T-cell (primary cell): ENCODE measurements at places on chromosomes 11 and 22.

DNA sequence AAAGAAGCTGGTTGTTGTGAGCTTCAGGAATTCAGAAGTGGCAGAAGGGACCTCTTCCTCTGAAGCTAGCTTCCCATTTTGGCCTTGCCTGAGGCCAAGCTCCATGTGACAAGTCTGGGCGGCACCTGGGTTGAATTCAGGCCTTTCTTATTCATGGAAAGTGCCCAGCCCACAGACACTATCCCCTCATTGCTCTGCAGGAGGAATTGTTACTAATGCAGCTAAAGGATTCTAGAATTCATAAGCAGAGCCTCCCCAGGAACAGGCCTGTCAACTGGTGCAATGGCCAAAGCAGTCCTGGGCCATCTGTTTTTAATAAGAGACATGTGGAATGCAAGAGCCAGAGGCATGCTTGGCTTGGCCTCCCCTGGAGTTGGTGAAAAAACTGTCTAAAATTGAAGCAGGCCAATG, 71.4 kb downstream of the SLC1A2 start:
- DNase-seq: no peak

DNA sequence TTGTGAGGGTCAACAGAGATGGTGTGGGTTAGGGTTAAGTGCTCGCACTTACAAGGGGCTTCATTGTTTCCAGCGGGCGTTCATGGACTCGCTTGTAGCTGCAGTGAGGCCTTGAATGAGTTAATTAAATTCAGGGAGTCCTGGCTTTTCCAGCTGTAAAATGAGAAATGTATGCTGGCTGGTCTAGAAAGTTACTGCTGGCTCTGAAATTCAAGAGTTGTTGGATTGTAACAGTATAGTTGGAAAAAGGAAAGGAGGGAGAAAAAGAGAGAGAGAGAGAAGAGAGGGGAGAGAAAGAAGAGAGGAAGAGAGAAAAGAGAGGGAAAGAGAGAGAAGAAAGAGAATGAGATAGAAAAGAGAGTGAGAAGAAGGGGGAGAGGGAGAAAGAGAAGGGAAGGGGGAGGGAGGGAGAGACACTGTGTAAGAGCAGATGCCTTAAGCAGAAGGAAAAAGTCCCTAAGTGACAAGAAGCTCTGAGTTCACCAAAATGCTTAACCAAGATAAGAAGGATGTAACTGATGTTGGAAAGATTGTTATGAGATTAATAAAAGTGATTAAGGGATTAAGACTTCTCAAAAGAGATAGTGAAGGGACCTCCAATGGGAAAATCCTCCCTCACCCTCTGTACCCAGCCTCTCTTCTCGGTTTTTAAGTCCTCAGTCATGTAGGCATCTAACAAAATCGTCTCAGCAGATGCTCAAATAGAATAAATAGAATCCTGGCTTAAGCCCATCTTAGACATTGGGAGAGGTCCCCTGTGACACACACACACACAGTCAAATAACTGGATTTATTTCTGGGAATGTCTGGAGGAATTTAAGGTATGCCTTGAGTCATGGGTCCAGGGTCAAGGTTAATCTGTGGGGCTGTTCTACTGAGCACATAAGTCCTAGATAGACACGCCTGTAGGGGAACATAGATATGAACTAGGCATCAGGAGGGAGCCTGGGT, 477.9 kb downstream of the MIAT start:
- DNase-seq: no peak

DNA sequence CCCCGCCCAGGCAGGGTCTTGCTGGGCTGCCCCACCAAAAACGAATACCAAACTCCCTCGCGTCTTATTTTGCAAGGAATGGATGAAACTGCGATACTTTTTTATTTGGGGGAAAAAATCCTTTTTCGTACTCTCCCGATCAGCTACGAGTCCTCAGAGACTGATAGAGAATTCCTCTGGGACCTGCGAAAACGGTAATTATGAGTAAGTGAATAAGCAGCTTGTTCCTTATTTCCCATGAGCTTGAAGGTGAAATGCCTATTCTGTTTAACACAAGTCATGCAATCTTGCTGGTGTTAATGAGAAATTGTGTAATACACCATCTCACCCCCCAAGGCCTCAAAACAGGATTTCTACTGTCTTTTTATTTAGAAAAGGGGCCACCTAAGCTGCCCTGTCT, 5.5 kb downstream of the GRK3 start:
- DNase-seq: no peak

- no peak for DNase-seq
Measured at GRCh38 chr22:43241138-43241597, 54.2 kb upstream of the TTLL12 start.

- no peak for DNase-seq
Measured at GRCh38 chr11:67489203-67489884, 6.5 kb downstream of the AIP start.

GRCh38 chr11:12150831-12151382, 40.5 kb downstream of the MICAL2 start:
- no peak for DNase-seq

- no peak for DNase-seq
Measured at GRCh38 chr11:115922876-115923275, 418.7 kb upstream of the CADM1 start.

DNA sequence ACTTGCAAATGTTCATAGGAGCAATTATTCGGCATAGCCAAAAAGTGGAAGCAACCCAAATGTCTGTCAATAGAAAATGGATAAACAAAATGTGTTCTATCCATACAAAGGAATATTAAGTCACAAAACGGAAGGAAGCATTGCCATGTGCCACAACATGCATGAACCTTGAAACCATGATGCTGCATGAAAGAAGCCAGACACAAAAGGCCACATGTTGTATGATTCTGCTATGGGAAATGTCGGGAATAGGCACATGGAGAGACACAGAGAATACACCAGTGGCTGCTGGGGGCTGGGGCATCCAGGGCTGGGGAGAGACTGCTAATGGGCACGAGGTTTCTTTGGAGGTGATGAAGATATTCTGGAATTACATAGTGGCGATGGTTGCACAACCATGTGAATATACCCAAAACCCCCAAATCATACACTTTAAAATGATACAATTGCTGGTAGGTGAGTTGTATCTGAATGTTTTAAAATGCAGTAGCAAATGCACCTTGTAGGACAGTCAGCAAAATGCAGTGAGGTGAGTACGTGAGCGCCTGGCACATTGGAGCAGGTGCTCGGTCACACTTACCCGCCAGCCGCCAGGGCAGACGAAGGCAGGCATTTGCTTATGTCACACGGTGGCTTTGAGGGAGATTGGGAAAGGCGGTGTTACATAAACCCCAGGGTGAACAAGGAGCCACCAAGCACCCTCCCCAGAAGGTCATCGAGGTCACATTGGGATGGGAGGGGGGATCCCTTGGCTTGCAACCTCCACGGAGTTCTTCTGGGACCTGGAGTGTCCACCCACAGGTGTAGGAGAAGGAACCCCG, 6.3 kb upstream of the OSM start:
- DNase-seq: no peak

- no peak for DNase-seq
Measured at GRCh38 chr22:45064313-45065278, 54.8 kb upstream of the PHF21B start.

DNA sequence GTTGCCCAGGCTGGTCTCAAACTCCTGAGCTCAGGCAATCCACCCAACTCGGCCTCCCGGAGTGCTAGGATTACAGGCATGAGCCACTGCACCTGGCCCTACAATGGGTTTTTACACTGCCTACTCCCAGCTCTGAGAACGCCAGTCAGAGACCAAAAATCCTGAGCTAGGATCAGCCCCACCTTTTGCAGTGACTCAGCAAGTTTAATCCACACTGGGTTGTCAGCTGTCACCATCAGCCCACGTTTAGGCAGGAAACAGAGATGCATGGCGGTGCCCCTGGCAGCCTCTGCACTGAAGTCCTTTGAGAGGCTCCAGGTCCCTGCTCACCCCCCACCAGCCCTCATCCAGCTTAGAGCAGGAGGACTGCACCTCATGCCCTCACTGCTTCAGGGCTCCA, 117.6 kb downstream of the ARHGAP8 start:
- no peak for DNase-seq

DNA sequence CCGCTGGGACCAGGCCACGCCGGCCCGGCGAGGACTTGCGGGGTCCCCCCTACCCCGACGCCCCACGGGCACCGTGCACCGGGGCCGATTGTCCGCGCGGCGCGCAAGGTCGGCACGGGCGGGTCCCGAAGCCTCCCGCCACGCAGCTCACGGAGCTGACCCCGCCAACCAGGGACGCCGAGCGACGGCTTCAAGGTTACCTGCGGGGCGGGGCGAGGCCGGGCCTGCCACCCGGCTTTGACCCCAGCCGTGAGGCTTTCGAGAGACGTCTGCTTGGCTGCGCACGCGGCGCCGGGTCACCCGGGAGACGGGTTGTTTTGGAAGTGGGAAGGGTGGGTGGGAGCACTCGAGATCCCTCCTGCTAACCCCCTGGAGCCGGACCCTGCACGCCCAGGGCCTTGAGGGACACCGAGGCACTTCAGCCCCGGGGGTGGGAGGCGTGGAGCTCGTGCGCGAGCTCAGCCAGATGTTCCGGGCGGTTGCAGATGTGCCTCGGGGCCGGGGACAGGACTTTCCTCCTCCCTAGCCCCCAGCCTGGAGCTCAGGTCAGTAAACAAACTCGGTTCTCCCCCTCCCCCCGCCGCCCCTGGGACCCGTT, 3.2 kb upstream of the WNT11 start:
- DNase-seq: no peak

- no peak for DNase-seq
Measured at GRCh38 chr22:36968249-36968964, 50.8 kb downstream of the TST start.

DNA sequence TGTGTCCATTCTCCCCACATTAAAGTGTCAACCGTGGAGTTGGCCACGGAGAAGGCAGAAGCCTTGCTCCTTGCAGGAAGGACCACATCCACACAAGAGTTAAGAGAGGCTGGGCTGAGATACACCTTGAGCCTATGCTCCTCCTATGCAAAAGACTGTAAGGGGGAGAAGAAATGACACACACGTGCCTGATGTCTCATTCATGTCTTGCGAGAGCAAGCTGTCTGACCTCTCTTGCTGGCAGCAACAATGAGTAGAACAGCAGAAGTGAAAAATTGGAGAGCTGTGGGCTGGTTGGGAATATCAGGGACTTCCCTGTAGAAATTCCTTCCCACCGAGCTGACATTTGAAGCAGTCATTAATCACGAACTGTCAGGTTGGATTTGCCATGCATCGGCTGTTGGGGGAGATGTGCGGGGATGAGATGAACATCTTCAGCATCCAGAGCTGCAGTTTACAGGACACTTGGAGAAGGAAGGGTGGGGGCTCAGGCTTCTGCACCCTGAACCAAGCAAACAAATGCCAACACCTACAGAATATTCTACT, 139.3 kb downstream of the MYO18B start:
- DNase-seq: no peak

DNA sequence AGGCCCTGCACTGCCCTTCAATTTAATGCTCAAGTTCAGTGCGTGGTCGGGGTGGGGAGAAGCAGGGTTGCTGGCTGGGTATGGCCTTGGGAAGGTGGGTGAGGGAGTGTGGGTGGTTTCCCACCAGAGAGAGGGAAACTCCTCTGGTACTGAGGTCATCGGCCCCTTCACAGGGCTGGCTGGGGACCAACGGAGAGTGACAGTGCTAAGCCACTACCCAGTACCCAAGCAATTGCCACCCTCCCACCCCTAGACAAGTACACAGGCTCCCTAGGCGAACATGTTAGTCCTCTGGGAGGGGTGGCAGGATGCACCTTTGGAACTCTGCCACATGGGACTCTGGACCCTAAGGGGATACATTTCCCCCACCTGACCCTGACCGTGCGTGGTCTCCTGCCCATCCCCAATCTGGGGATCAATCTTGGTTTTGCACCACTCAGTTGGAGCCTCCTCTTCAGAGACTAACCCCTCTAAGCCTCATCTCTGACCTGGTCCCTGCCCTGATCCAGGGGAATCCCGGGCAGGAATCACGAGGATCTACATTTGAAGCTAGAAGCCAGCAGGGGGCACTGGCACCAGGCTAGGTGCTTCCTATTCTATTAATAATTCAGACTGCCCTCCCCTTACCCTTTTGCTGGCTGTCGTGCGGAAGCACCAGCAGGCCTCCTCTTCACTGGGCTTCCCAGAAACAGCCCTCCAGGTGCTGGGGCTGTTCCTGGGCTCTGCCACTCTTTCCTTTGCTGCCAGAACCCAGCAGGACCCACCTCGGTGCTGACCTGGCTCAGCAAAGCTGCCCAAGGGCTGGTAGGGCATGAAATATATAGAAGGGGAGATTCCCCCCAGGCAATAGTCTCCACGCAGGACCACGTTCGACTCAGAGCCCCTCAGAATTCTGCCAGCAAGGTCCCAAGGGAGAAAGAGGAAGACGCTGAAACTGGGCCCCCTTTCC, 377.7 kb downstream of the TENM4 start:
- no peak for DNase-seq

GRCh38 chr22:49081926-49082325, 745.7 kb downstream of the BRD1 start:
- no peak for DNase-seq
